Caki2 (cell line): ENCODE measurements at places on chromosomes 7 and 10. TPM values are rescaled to one million over a fixed set of nuclear protein-coding genes. Genes with fewer than 3 reads are reported as not detected.

Gene PPP1R3C
- total RNA-seq: 3.5 and 4.2 TPM in 2 replicates

Gene CFAP46
- not detected in 2 replicates for total RNA-seq

Gene MACC1
- total RNA-seq: not detected in 2 replicates

Gene ANXA8
- 0.68 and 0.72 TPM in 2 replicates for total RNA-seq

Gene RPEL1
- total RNA-seq: not detected in 2 replicates

Gene PLXDC2
- 4.7 and 7.4 TPM in 2 replicates for total RNA-seq

Gene PBLD
- total RNA-seq: 0.78 and 1.4 TPM in 2 replicates

Gene PHKG1
- 1.3 TPM in 1 of 2 replicates, not detected in the other for total RNA-seq

Gene GPER1
- 2.5 and 7.7 TPM in 2 replicates for total RNA-seq

Gene MRPS33
- total RNA-seq: 60.0 and 72.5 TPM in 2 replicates

DNA sequence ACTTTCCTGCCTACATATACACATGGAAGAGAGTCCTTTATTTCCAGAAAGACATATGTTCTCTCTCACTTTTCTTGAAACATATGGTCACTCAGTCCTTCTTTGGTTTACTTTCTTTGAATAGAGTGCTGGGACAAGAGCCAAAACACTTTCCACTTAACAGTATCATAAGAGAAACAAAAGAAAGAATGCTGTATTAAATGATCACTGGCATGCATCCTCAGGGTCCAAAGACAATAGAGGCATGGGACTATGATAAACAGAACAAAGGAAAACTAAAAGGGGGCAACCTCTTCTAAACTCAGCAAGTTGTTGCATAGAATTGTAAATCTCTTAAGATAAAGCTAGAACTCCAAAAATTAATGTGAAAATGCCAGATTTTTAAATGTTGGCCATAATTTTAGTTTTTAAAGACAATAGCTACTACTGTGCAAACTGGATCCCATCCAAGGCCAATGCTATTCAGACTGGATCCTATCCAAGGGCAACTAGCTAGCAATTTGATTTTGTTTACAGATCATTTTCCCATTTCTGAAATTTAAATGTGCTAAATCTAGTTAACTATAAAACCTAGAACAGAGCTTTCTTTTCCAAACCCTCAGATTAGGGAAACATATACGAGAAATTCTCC, 687.5 kb downstream of the SORCS3 start:
- DNase-seq: no peak

- DNase-seq: no peak
Measured at GRCh38 chr7:64870656-64871055, 32.4 kb upstream of the ZNF273 start.

GRCh38 chr10:9535744-9536143, 1481.3 kb downstream of the GATA3 start:
- DNase-seq: no peak

DNA sequence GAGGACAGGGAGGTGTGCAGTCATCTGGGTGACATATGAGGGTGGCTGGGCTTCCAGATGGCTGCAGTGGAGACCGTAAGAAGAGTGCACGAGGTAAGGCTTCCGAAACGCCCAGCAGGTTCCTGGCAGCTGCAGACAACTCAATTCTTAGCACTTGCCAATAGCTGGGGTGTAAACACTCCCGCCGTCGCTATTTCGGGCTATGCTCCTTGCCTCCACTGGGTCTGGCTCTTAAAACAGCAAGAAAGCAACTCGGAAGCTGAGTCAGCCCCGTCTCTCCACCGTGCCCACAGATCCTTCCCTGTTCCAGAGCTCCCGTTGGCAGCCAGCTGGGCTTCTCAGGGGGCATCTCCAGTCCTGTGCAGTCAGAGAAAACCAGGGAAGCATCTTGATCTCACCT, 6.1 kb upstream of the PDGFA start:
- no peak for DNase-seq

DNA sequence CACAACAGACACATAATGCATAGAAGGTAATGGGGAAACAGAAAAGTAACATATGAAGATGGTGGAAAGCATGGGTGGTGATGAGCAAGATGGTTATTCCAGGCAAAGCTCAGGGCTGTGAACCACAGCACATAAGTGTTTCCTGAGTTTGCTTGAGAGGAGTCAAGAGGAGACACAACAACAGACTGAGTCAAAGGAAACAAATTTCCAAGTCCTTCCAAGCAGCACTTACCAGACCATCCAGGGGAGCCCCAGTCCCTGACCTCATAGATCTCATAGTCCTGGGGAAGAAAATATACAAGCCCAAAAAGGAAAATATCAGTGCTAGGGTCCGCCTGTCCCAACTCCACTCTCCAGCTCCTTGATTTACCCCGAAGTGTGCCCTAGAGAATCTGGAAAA, 216.6 kb upstream of the FZD1 start:
- DNase-seq: no peak

- no peak for DNase-seq
Measured at GRCh38 chr10:48798481-48799254, 114.0 kb downstream of the WDFY4 start.

DNA sequence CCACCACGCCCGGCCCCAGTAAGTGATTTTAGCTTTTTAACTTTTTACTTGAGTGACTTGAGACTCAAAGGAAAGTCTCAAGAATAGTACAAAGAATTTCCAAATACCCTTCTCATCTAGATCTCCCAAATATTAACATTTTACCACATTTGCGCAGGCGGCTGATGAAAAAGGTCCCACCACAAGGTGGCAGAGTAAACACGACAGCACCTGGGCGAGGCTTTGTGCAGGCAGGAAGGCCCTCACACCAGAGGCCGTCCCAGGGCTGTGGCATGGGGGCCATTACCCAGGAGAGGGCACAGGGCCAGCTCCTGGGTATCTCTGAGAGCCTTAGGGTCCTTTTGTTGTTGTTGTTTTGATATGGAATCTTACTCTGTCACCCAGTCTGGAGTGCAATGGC, 50.0 kb upstream of the WIPI2 start:
- DNase-seq: no peak

DNA sequence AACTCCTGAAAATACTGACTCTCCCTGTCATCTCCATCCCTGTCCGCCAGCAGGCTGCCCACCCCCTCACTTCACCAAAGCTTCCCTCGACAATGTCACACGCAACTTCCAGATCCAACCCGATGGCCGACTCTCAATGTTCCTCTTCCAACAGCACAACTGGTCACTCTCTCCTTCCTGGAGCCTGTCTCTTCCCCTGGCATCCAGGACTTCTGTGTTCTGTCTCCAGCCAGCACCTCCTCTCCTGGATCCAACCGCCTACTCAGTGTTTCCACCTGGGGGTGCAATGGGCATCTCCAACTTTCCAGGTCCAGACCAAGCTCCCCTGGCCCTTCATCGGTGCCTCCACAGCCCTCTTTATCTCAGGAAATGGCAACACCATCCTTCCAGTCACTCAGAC, 8.6 kb downstream of the CPA5 start:
- no peak for DNase-seq

DNA sequence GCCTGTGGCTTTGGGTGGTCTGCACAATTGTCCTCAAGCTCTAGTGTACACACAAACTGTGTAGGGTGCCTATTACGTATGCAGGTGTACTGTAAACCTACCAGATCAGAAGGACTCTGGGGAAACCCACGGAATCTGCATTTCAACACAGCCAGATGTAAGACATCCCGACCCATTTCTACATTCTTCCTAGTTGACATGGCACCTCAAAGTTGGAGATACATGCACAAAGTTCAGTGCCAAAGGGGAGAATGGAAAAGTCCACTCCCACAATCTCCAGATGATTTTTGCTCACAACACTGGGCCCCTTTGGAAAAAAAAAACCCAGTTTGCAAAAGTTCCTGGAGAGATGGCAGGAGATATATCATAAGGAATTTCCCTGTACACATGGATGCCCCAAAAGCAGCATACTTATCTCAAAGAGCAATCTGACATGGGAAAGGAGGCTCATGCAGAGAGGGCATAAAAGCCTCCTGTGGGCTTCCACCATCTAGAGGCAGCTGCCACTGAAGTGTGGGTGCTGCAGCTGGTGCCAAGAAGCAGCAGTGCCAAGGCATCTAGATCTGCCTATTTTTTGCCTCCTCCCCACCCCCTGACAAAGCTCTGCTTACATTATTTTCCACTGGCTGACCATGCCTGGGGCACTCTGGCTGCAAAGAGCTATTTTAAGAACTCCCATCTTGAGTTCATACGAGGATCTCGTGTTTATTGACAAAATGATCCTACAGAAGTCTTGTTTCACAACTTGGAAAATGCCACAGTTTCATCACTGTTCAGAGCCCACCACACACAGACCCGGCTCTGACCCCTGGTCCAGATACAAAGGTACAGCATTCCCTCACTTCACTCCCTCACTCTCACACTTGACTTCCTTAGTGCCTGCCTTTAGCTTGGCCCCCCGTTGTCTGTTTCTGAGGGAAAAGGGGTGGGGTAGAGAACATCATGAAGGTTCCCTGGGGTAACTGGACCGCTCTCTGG, 12.9 kb downstream of the TECTB start:
- DNase-seq: no peak

- peak; percentile 41 for DNase-seq
Measured at GRCh38 chr7:31735991-31736982, 49.3 kb downstream of the PPP1R17 start.

DNA sequence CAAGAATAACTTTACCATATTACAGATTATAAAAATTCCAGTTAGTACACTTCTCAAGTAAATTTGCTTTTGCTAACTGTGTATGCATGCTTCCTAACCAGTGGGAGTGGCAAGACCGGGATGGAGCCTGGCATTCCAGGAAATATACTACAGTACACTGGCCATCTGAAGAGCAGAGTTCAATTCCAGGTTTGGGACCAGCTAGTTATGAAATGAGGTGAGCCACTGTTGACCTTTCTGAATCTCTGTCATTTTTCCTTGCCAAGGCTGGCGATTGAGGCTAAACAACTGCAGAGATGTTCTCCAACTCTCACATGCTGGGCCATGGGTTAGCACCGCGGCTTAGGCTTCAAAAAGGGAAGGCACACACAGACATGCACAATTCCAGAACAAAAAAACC, 258.2 kb downstream of the GLI3 start:
- no peak for DNase-seq

GRCh38 chr10:52877451-52877850, 104.9 kb upstream of the MBL2 start:
- DNase-seq: no peak

DNA sequence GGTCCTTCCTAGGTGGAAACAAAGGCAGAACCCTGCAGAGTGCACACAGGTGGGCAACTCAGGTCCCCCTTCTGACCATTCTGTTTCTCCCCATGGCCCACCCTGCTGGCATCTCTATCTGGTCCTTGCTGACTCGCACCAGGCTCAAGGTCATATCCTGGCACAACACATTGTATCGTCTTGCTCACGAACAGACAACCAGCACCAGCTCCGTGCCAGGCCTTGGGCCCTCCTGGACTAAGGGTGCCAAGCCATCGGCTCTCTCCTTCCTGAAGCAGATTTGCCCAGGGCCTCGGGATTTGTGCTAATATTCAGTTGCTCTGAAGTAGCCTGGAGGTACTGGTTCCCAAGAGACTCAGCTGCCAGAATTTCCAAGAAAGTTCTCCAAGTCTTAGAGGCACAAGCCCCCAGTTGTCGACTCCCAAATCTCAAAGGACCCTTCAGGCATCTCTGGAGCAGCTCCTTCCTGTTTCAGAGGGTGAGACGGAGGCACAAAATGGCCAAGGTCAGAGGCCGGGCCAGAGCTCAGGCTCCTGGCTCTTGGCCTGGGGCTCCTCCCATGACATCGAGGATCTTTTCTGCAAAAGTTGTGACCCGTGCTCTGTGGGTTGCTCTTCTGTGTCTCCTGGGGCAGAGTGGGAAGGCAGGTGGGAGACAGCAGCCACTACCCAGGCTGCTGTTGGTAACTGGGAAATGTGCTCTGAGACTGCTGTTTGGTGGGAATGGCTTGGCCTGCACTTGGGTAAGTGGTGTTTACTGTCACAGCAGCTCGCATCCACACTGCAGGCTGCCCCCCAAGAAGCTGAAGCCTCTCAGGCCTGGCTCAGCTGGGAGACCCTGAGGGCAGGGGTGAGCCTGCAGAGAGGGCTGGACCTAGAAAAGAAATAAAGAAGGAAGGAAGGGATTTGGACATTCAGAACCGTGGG, 121.3 kb downstream of the RGS10 start:
- DNase-seq: no peak

DNA sequence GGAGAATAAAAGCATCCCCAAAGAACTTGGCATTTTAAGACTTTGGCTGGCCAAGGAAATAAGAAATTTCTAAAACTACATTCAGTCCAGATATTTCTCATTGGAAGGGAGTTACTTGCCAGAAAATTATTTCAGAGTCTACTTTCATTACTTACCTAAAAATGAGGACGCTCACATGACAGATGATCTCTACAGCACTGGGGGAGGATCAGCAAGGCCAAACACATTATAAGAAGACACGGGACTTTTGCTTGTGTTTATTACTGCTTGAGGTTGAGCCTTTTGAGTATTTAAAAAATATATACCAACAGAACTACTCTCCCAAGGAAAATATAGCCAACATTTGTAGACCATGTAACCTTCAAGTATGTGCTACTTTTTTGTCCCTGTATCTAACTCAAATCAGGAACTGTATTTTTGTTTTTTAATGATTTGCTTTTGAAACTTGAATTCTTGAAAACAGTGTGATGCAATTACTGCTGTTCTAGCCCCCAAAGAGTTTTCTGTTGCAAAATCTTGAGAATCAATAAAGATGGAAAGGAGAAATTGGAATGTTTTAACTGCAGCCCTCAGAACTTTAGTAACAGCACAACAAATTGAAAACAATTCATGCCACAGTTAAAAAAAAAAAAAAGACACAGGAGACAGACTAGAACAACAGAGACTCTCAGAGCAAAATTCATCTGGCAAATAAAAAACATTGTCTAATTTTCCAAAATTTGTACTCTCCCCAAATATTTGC, 128.1 kb downstream of the ZNF438 start:
- no peak for DNase-seq

GRCh38 chr7:106178593-106179134, 66.6 kb upstream of the SYPL1 start:
- DNase-seq: peak; percentile 23
